ENCODE measurements at places on chromosomes 4 and X.

- no peak for DNase-seq
These were observed 611.8 kb downstream of the SPOCK3 start for GRCh38 chr4:166622425-166622977.

GRCh38 chr4:66000510-66001117, 330.3 kb upstream of the EPHA5 start:
- peak; percentile 22 for DNase-seq

- DNase-seq: no peak
These were observed 325.2 kb downstream of the MAPK10 start for GRCh38 chr4:86034616-86035015.

DNA sequence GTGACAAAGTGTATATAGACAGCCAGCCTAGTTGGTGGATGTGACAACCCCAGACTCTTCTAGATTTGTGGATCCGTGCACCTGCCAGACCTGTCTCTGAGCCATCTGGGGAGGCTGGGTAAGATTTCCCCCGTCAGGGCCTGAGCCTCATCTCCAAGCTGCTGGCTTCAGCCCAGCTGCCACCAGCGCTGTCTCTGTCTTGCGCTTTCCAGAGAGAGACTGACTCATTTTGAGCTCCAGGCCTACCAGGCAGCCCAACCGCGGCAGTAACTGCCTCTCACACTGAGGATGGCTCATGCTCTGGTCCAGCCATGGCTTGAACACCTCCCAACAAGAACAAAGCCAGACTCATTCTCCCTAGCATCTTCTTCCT, 26.4 kb downstream of the NOP14 start:
- DNase-seq: peak; percentile 67

- DNase-seq: no peak
These were observed 279.0 kb downstream of the CFAP47 start for GRCh38 chrX:36198575-36198974.

DNA sequence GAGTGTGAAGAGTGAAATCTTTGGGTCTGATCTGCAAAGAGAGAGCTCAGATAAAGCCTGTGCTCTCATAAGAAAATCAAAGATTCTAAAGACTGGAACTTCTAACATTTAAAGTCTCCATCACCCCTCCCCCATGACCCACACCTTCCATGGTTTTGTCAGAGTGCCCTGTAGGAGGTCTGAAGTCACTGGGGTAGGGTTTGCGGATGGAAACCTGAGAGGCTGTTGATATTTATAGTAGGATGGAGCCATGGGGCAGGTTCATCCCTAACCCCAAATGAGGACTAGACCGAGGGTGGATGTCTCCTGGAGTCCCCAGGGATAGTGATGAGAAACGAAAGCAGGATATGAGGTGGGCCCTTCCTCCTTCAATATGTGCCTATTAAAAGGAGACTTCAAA, 28.4 kb upstream of the NLGN4X start:
- DNase-seq: no peak

GRCh38 chrX:109873983-109874382, 128.9 kb upstream of the TMEM164 start:
- no peak for DNase-seq
